Progenitor cell of endocrine pancreas (in vitro differentiated cells): ENCODE measurements at places on chromosomes 1 and 21.

- DNase-seq = no peak
Observed at GRCh38 chr1:205147191-205147835, 25.5 kb upstream of the RBBP5 start.

- DNase-seq = no peak
Observed at GRCh38 chr1:19602486-19602885, 41.6 kb upstream of the NBL1 start.

DNA sequence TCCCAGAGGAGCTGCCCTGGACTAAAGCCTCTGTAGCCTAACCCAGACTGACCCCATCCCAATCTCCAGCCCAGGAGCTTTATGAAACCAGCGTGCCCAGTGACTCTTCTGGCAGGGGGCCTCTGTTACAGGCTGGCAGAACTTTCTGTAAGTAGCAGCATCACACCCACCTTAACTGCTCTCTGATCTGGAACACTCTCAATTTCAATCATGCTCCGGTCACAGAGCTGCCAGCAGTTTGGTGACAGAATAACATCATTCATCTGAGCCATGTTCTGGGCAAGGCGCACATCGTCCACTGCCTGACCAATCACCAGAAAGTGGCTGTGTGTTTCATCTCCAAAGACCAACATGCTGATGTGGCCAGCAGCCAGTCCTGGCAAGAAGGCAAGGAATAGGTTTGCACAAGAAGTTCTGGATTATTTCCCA lies 14.7 kb downstream of the ADCY10 start:
- DNase-seq = no peak

- no peak for DNase-seq
Observed at GRCh38 chr1:44819196-44819607, 10.9 kb downstream of the BTBD19 start.

DNA sequence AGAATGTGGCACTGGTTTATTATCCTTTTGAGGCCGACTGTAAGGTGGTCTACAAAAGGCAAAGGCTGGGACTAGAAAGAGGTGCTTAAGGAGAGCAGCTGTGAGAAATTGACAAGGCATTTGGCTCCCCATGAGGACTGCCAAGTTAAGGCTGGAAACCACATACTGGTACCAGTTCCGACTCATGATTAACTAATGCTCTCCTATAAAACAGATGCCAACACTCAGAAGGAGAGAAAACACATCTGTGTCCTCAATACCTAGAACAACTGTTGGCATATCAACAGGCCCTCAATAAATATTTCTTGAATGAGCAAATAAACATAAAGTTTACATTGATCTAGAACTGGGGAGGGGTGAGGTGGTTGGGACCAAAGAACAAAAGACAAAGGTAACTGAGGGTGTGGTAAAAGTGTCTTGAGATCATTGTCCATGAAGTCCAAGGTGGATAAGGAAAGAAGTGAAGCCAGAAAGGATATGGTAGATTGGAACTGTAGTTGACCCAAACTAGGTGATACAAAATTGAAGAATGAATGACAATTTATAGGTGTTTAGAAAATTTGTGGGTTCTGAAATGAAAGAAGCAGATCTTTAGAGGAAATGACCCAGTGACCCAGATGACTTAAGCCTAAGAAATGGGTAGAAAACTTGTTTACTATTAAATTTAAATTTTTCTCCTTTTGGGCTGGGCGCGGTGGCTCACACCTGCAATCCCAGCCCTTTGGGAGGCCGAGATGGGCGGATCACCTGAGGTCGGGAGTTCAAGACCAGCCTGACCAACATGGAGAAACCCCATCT lies 16.9 kb upstream of the MCL1 start:
- no peak for DNase-seq

GRCh38 chr1:33470495-33471012 lies 1.9 kb upstream of the ZSCAN20 start:
- DNase-seq = no peak

DNA sequence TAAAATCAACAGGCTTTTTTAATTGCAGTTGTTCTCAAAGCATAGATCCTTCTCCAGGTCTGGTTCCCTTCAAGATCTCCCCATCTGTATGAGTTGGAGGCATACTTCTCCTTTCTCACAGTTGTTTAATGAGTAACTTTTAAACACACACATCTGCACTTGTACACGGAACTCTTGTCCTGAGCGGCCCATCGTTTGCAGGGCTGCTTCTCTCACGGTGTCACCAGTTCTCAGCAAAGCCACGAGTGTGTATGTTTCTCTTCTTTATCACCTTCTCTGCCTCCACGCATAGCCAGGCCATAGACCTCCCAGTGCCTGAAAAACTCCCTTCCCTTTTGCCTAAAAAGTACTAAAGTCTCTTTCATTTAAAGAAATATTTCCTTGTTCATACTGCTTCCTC lies 68.7 kb upstream of the ROR1 start:
- no peak for DNase-seq

GRCh38 chr1:33610391-33610790 lies 137.9 kb downstream of the ZSCAN20 start:
- no peak for DNase-seq

DNA sequence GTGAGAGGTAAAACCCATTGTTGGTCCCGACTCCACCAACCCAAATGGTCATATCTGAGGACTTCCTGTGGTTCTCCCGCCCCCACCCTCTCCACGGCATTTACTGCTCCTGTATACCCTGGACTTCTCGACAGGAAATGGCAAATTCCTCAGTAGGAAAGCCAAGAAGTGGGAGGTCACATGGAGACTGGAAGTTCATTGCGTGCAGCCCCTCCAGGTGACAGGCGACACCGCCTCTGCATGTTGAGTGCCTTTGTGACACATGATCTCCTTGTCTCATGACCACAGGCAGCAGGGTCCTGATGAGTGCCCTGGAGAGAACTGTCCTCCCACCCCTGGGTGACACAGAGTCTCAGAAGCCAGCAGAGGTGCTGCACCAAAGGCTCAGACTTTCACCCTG lies 24.2 kb downstream of the ERG start:
- DNase-seq = no peak

GRCh38 chr1:92444351-92444750 lies 42.4 kb downstream of the GFI1 start:
- no peak for DNase-seq

GRCh38 chr1:240999826-241000225 lies 357.2 kb downstream of the RGS7 start:
- DNase-seq = no peak

- no peak for DNase-seq
Observed at GRCh38 chr1:197453376-197454058, 185.5 kb downstream of the CRB1 start.

DNA sequence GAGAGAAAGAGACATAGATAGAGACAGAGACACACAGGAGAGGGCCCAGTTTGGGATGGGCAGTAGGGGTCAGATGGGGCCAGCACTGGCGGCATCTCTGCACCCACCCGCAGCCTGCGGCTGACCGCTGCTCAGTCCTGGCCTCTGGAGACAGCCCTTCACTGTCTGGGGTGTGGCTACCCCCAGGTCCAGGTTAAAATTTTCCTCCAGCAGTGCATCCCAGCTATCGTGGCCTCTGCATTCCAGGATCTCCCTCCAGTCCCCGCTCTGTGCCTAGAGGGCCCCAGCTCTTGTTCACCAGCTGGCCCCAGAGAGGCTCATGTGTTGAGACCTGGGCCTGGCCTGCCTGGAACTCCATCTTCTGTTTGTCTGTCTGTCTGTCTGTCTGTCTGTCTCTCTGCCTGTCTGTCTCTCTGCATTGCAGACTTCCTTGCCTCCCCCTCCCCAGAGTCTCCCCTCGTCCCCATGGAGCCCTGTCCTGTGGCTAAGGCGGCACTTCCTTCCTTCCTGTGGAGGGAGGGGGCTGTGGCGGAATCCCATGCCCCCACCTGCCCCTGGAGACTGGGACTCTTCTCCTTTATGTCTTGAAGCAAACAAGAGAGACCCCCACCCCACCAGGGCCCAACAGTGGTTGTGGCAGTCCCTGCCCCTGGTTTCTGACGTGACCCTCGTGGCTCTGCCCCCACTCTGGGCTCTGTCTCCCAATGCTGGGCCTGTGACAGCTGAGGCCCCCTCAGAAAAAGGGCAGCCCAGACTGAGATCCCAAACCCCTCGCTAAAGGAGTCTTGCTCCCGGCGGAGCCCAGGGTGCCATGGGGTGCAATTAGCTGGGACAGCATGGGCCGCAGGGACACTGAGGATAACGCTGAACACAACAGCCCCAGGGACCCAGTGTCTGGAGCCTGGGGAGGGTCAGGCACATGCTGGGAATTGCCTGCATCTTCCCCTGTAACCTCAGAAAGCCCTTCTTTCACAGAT lies 241.8 kb downstream of the NPHP4 start:
- DNase-seq = no peak

GRCh38 chr21:27569831-27570230 lies 602.9 kb upstream of the ADAMTS5 start:
- DNase-seq = no peak

GRCh38 chr1:158652721-158653334 lies 33.7 kb downstream of the SPTA1 start:
- no peak for DNase-seq

GRCh38 chr1:164583196-164583595 lies 24.2 kb downstream of the PBX1 start:
- DNase-seq = no peak

- DNase-seq = no peak
Observed at GRCh38 chr1:65564493-65564892, 144.0 kb downstream of the LEPR start.

- peak; percentile 8 for DNase-seq
Observed at GRCh38 chr1:905811-906599, 17.7 kb upstream of the SAMD11 start.

DNA sequence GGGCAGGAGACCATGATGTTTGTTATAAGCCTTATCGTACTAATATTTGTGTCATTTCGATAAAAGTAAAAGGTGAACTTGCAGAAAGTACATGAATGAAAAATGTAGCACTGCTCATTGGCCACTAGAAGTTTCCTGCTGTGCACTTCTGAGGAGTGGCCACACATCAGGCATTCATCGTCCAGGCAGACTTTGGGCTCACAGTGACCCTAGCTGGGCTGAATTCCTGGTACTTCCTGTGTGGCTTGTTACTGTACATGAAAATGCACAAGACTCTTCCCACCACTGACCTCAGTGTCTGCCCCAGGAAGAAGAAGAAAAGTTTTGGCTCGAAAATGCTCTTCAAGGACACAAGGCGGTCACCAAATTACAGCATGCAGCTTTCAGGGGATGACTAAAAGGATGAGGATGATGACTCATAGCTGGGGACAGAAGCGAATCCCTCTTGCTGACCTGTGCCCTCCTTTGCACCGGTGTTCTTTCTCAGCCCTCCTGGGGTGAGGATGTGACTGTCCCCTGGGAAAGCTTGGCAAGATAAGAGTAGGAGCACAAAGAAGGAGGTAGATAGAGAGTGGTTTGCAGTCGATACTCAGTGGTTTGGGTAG lies 252.4 kb upstream of the KAZN start:
- DNase-seq = no peak

DNA sequence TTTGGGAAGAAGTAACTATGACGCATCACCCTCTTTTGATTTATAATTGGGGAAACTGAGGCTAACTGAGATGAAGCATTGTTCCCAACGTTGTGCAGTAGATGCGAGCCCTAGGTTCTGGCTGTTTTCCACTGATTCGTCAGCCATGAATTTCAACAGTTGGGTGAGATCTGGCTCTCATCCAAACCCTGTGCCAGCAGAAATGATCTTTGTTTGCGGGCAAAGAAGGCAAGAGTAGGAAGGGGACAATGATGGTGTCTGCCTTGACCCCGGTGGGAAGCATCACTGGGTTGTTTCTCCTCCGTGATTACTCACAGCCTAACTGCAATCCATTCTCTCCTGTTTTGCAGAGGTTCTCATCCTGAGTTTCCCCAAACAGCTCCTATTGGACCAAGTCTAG lies 142.3 kb downstream of the MIS18A start:
- no peak for DNase-seq

- no peak for DNase-seq
Observed at GRCh38 chr1:86227026-86227425, 70.5 kb upstream of the COL24A1 start.

GRCh38 chr1:165633614-165634013 lies 2.6 kb downstream of the MGST3 start:
- no peak for DNase-seq

DNA sequence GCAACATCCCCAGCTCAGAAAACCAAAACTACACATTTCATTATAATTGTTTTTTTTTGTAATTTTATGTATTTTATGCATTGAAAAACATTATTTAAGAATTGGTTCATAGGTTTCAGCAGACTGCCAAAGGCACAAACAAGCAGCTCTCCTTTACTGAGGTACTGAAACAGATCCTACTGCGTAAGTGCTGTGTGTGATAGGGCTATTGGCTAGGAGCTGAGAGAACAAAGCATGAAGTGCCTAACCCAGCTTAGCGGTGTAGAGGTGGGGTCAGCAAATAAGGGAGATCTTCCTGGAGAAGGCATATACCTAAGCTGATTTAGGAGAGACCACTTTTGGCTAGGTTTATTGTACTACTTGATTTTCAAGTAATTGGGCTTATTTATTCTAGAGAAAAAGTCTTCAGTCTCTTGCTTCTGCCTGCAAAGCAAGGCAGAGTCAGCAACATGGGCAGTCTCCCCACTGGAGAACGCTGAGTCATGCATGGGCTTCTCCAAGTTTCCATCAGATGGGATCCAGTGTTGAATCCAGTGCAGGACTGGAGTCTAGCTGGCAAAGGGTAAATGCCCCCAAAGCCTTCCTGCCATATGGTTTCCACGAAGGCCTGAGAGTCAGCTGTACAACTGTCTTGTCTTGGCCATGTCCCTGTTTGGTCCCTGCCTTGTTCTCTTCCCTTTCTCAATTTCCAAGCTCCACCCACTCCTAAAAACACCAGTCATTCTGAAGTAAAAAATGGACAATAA lies 18.0 kb upstream of the YTHDF2 start:
- DNase-seq = no peak

- DNase-seq = no peak
Observed at GRCh38 chr1:59258412-59259032, 38.4 kb upstream of the FGGY start.

- DNase-seq = no peak
Observed at GRCh38 chr1:112312315-112312714, 83.7 kb upstream of the CTTNBP2NL start.

GRCh38 chr1:7509598-7509997 lies 261.5 kb upstream of the VAMP3 start:
- no peak for DNase-seq

DNA sequence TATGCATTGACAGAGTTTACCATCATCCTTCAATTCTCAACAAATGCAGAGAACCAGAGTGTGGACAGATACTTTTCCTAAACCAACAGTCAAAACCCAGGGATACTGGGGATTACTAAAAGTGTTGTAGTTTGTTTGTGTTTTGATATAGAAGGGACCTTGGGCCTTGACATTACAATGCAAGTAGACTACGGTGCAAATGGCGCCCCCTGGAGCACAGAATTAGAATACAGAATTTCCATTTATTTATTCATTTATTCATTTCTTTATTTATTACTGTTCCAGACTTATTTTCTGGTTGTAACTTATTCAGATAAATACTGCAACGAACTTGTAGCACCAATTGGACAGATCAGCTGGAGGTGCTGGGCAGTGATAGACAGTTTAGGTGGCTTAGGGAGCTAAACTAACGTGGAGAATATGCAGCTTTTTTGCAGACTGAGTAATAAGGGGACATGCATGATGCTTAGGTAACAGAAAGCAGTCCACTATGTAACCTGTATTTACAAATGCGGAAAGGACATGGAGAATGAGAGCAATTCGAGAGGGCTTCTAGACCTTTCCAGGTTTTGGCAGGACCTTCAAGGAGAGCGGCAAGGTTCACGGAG lies 42.6 kb downstream of the KIRREL1 start:
- no peak for DNase-seq

- no peak for DNase-seq
Observed at GRCh38 chr1:245687152-245687635, 532.4 kb downstream of the KIF26B start.

GRCh38 chr1:22969304-22969709 lies 3.4 kb downstream of the LACTBL1 start:
- DNase-seq = no peak
